ENCODE measurements at places on chromosomes 7 and 10. TPM values are rescaled to one million over a fixed set of nuclear protein-coding genes. Genes with fewer than 3 reads are reported as not detected.
A peak's percentile ranks its signal among the peaks of the same experiment; 100 is the strongest.

GRCh38 chr10:78407009-78407711 lies 373.5 kb downstream of the RPS24 start:
- peak; percentile 94 for DNase-seq

- no peak for DNase-seq
These were observed 29.4 kb downstream of the CTBP2 start for GRCh38 chr10:125130916-125131315.

The PLCE1 gene
- total RNA-seq: 7.4 TPM

DNA sequence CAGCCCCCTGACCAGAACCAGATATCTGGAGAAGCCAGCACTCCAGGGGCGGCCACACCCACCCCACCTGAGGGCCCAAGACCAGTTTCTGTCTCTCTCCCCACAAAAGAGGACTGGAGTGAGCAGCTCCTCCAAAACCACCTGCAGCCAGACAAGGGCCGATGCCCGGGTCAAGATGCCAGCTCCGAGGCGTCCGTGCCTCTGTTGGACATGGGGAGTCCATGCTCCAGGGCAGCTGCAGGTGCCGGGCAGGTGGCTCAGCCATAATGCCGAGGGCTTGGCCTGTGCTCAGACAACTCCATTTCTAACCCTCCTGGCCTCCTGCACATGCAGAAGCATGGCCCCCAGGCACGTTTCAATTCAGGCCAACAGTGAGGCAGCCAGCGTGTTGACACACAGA lies 234.6 kb downstream of the MAD1L1 start:
- no peak for DNase-seq

DNA sequence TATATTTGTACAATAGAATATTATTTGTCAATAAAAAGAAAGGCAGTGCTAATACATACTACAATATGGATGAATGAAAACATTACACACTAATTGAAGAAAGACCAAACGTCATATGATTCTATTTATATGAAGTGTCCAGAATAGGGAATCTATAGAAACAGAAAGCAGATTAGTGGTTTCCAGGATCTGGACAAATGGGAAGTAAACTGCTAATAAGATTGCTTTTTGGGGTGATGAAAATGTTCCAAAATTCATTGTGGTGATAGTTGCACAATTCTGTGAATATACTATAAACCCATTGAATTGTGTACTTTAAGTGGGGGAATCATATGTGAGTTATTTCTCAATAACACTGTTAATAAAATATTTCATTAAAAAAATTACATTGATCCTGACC lies 78.2 kb upstream of the IFRD1 start:
- DNase-seq: no peak

- no peak for DNase-seq
These were observed 16.0 kb downstream of the TCAF1 start for GRCh38 chr7:143885951-143886350.

GRCh38 chr10:113853578-113854012 lies 287 bp downstream of the DCLRE1A start:
- DNase-seq: no peak

The C10orf67 gene
- 0.13 TPM for total RNA-seq

DNA sequence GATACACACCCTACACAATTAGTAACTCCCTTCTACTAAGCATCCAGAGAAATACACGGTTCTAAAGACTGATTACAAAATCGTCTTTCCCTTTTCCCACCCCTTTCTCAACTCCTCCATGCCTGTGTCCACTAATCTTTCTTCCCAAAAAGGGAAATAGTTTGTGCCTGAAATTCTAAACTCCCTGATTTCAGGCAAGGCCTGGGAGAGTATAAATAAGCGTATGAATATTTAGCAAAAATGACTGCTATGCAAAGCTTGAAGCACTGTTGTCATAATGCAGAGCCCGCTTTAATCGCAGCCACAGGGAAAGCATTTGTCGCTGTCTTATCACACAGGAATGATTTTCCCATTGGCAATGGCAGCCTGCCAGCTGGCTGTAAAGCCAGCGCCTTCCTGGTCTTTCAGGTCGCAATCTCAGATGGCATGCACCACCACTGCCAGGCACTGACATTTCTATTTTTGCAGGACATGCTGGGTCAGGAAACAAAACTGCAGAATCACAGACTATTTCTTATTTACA lies 142.9 kb upstream of the PCGF5 start:
- no peak for DNase-seq

The ANAPC16 gene
- 130 TPM for total RNA-seq

The TMEM196 gene
- not detected for total RNA-seq

The NEUROG3 gene
- not detected for total RNA-seq

DNA sequence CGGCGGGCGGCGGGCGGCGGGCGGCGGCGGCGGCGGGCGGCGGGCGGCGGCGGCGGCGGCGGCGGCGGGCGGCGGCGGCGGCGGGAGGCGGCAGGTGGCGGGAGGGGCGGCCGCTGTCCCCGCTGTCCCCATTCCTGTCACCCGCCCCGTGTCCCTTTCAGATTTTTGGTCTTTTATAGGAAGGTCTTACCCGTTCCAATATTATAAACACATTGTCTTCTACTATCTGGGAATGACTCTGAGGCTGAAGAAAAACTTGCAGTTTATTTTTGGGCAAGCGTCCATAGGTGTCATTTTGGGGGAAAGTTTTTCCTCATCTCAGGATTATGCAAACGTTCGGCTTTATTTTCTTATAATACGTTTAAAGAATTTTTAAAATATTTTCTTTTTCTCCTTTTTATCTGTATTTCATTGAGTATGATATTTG lies 578 bp downstream of the ZNF713 start:
- peak; percentile 27 for DNase-seq

GRCh38 chr10:8563478-8563877 lies 509.0 kb downstream of the GATA3 start:
- no peak for DNase-seq

DNA sequence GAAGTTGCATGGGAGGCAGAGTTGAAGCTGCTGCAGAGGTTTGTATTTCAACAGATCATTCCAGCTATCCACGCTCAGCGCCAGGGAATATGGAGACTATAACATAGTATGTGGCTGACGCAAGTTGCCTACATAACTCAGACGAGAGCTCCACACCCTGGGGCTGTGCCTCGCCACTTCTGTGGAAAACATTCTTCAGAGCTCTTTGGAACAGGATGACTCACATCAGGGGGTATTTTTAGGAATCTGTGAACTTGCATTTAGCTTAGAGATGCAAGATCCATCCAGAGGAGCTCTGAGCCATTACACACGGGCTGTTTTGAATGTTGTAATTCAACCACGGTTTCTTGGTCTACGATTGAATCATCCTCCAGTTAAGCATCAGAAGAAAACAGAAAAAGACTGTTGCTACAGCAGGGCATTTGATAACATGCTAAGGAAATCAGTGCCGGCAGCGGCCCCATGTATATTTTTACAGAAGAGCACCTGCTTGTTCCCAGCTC lies 481.5 kb upstream of the AKR1E2 start:
- peak; percentile 20 for DNase-seq

The SDK1 gene
- total RNA-seq: 2.3 TPM

GRCh38 chr7:131330299-131330698 lies 2.6 kb downstream of the MKLN1 start:
- DNase-seq: no peak

- no peak for DNase-seq
These were observed 9.7 kb upstream of the ZNF273 start for GRCh38 chr7:64893401-64893800.

The ATG9B gene
- 0.40 TPM for total RNA-seq

The ACTR3C gene
- 6.0 TPM for total RNA-seq

The CRPPA gene
- 3.7 TPM for total RNA-seq

The PRTFDC1 gene
- 21.3 TPM for total RNA-seq

DNA sequence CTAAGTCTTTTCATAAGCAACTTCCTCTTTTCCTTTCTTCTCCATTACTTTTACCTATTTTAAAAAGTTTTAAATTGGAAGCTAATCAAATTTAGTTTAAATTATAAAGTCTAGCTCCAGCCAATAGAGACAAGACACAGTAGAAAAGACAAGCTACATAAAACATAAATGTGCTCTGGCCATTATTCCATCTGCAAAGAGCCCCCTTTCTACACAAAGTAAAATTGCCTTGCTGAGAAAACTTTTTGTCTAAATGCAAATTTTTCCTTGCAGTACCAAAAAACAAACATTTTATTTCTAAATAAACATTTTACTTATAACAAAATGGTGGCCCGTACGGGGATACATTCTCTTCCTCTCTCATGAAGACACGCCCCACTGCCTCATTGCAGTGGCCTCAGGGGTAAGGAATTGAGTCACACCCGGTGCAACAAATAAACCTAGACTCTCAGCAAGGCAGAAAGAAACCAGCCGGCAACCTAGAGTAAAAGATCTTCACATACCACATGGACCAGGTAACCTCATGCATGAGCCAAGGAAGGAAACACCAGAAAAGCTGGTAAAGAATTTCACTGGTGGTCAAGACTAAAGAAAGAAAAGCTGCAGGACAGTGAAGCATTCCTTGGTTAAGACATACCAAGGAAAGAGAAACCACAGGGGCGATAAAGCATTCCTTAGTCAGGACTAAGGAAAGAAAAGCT lies 71.6 kb upstream of the ZNF746 start:
- no peak for DNase-seq

The CARD11 gene
- total RNA-seq: 0.72 TPM

DNA sequence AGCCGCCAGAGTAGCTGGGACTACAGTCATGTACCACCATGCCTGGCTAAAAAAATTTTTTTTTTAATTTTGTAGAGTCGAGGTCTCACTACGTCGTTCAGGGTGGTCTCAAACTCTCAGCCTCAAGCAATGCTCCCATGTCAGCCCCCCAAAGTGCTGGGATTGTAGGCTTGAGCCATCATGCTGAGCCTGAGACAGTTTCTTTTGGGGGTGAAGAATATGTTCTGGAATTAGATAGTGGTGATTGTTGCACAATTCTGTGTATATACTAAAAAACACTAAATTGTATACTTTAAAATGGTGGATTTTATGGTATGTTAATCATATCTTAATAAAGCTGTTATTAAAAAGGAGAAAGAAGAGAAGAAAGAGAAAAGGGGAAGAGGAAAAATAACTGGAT lies 1.5 kb downstream of the CUZD1 start:
- no peak for DNase-seq

- no peak for DNase-seq
These were observed 19.9 kb upstream of the LMOD2 start for GRCh38 chr7:123635551-123636359.

The HABP2 gene
- 2.3 TPM for total RNA-seq

GRCh38 chr10:48501787-48502771 lies 102.8 kb downstream of the ARHGAP22 start:
- peak; percentile 8 for DNase-seq

The INMT gene
- 24.4 TPM for total RNA-seq

- peak; percentile 93 for DNase-seq
These were observed 2.0 kb upstream of the TNRC18 start for GRCh38 chr7:5425507-5426225.

DNA sequence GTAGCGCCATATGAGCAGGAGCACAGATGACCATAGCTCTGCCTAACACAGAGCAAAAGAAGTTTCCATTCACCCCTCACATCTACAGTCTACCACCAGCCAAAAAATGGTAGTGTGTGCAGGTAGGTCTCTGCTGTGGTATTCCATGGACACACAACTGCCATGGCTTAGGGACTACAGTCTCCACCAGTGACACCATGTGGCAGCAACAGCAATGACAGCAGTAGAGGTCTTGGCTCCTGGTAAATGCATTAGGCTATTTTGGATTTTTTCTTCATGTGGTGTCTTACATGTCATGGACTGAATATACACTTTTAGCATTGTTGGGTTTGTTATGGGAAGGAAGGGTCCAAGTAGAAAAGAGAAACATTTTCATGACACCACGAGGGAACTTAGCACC lies 70.1 kb upstream of the CABCOCO1 start:
- no peak for DNase-seq

GRCh38 chr10:11908536-11908935 lies 85.4 kb downstream of the PROSER2 start:
- DNase-seq: no peak

DNA sequence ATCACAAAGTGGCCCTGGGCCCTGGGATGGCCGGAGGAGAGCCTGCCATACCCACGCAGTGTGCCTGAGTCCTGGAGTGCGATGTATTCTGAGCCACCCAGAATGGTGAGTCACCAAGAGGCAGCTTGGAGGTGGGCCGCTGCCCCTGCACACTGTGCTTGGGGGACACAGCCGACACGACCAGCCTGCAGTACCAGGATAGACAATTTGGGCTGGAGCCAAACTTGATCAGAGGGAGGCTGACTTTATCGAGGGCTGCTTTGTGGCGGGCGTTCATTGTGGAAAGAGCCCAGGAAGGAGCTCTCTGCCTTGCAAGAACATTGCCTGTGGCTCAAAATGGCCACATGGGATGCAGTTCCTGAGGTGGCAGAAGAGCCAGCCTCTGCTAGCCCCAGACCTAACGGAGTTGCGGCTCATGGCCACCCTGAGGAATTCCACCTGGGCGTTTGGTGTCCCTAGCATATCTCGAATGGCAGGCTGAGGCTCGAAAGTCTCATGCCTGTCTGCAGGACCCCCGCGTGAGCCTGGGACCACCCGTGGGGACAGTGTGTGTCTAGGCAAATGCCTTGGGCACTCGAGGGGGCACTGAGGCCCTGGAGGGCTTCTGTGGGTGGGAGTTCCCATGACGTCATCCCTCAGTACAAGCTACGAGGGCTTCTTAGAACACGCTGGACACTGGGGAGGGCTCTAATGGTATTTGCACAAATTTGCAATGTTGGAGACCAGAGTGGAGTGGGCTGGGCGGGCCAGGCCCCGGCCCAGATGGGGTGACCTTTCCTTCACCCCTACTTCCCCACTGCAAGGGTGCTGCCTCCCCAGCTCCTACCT lies 79.7 kb downstream of the LHPP start:
- DNase-seq: no peak

DNA sequence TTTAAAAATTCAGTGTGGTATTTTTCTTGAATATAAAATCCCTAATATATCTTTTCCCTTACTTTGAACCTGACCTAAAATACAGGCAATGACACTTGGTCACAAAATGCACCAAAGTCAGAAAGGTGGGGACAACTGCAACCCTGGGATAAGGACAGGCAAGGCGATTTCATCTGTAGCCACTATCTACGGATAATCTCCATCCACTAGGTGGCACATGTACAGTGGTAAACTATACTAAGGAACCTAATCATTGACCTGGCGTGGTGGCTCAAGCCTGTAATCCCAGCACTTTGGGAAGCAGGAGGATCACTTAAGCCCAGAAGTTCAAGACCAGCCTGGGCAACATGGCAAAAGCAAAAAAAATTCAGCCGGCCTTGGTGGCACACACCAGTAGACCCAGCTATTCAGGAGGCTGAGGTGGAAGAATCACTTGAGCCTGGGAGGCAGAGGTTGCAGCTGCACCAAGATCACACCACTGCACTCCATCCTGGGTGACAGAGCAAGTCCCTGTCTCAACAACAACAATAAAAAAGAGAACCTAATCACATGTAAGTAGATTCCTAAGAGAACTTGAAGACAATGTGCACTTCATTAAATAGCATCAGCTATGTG lies 98.9 kb downstream of the KMT2C start:
- DNase-seq: no peak

The ZNF22 gene
- total RNA-seq: 32.0 TPM

GRCh38 chr7:32042900-32043299 lies 27.3 kb downstream of the PDE1C start:
- DNase-seq: no peak

The SPOCK2 gene
- 2.6 TPM for total RNA-seq

Measured in ovary (tissue), 10 donors.